Type B pancreatic cell (in vitro differentiated cells): ENCODE measurements at places on chromosomes 5 and 9. TPM values are rescaled to one million over a fixed set of nuclear protein-coding genes. Genes with fewer than 3 reads are reported as not detected.

BTNL8 gene
- total RNA-seq: 0.87 and 2.0 TPM in 2 replicates

AK1 gene
- 35.2 and 59.8 TPM in 2 replicates for total RNA-seq

SOHLH1 gene
- total RNA-seq: not detected in 2 replicates

FER gene
- 26.3 and 29.7 TPM in 2 replicates for total RNA-seq

BHMT2 gene
- 0.45 TPM in 1 of 2 replicates, not detected in the other for total RNA-seq

SKP2 gene
- total RNA-seq: 78.3 and 98.4 TPM in 2 replicates

GOLGA2 gene
- 91.5 and 124 TPM in 2 replicates for total RNA-seq

SLC6A3 gene
- total RNA-seq: 0.19 TPM in 2 replicates

PAXX gene
- 63.4 and 100 TPM in 2 replicates for total RNA-seq

CSF1R gene
- 1.6 and 4.0 TPM in 2 replicates for total RNA-seq

CLIC3 gene
- 38.6 and 63.3 TPM in 2 replicates for total RNA-seq

IL33 gene
- total RNA-seq: 0.67 and 13.3 TPM in 2 replicates

DCP2 gene
- total RNA-seq: 65.5 and 90.3 TPM in 2 replicates

ABL1 gene
- total RNA-seq: 66.6 and 91.8 TPM in 2 replicates

CDC37L1 gene
- 13.2 and 13.4 TPM in 2 replicates for total RNA-seq

STPG3 gene
- total RNA-seq: 0.31 TPM in 1 of 2 replicates, not detected in the other
